ENCODE measurements at places on chromosomes 5 and 9.

- no peak for DNase-seq
Measured at GRCh38 chr5:172713113-172713808, 57.7 kb downstream of the DUSP1 start.

- no peak for DNase-seq
Measured at GRCh38 chr5:135085133-135085935, 51.3 kb upstream of the PITX1 start.

GRCh38 chr5:74903165-74903787 lies 37.1 kb upstream of the FAM169A start:
- DNase-seq: no peak

DNA sequence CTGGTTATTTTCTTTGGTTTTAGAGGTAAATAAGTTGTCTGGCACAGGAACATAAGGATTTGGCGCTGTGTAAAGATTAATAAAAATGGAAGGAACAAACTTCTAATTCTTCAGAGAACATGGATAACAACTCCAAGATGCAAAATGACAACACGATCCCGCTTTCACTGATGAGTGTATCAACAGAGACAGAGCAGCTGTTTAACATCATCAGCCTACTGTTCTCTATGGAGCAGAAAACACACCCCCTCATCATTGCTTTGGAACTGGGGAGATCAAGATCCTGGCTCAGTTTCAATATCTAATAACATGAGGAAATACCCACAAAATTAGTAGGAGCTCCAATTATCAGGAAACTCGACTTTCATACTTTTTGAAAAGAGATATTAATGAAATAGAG lies 8.3 kb upstream of the GAS1 start:
- DNase-seq: no peak

DNA sequence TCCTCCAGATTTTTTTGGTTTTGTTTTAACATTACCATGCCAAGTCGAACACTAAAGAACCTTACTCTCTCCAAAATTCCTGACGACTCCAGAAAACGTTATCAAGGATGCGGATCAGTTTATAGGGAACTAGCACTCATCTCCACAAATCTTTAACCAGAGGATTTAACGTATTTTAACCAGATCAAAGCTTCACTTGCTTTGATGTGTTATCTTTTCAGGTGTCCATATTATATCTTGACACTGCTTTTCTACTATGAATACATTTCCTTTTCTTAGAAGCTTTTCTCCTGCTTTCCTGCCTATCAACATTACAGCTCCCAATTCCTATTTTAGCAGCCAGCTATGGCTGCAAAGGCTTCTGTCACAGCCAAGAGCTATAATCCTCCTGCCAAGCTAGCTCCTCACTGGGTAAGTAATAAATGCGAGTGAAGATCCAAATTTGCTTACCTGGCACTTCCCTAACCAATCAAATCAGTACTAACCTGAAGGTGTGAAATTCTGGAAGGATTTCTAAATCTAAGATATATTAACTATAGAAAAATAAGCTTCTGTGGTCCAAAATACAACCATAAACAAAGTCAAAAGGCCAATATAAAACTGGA lies 60.2 kb downstream of the CDC14B start:
- no peak for DNase-seq
